ENCODE measurements at places on chromosomes 1 and 21.

GRCh38 chr1:248670003-248670402, 14.7 kb upstream of the OR2T27 start:
- DNase-seq: no peak

- DNase-seq: no peak
These were observed 305.9 kb downstream of the ADGRL2 start for GRCh38 chr1:82106672-82107071.

- DNase-seq: no peak
These were observed 31.9 kb upstream of the SLC19A1 start for GRCh38 chr21:45574081-45574501.

GRCh38 chr1:66003690-66004089, 211.0 kb downstream of the PDE4B start:
- no peak for DNase-seq

DNA sequence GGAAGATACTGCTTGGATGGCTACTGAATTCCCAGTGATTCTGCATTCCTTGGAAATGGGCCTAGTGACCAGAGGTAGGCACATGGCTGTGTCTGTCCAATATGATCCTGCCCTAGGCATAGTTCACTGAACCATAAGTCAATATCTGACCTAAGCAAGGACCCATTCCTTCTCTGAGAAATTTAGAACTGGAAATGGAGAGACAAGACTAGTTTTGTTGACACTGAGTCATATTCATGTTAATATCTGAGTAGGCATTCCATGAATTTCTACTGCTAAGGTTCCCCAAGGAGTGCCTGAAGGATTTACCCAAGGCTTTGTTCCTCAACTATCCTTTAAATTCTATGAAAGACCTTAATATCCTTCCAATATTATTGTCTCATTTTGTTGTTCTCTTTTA, 329.8 kb upstream of the BEND5 start:
- no peak for DNase-seq

DNA sequence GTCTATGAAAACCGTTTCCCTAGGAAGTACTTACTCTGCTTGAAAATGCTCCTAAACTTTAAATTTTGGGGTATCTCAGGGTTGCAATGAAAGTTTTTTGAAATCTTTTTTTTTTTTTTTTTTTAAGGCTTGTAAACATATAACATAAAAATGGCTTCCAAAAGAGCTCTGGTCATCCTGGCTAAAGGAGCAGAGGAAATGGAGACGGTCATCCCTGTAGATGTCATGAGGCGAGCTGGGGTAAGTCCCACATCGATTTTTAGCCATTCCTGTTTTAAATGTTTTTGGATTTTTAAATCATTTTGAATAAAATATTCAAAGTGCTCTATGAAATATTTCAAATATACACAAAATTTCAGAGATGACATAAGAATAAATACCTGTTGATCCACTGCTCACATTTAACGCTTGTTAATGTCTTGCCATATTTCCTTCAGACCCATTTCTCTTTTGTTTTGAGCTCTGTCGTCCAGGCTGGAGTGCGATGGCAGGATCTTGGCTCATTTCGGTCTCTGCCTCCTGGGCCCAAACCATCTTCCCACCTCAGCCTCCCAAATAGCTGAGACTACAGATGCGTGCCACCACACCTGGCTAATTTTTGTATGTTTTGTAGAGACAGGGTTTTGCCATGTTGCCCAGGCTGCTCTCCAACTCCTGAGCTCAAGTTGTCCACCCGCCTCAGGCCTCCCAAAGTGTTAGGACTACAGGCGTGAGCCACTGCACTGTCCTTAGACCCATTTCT, 1.3 kb downstream of the PARK7 start:
- no peak for DNase-seq

- no peak for DNase-seq
These were observed 4.4 kb downstream of the CDC42 start for GRCh38 chr1:22056936-22057335.

DNA sequence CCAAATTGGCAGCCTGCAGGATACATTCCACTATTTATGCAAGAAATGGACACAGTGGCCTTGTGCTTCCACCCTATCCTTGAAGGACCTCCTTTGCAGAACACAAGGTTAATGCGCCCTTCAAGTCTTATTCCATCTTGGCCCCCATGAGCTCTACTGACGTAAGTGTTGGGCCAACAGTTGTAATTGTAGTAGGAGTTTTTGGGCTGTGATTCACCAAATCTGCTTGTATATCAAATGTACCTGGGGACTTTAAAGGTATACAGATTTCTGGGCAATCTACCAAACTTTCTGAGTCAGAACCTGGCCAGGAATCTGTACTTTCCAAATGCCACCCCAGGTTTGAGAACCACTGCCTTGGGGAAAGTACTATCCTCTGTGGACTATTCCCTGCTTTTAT, 100.9 kb upstream of the MARK1 start:
- no peak for DNase-seq

- DNase-seq: no peak
These were observed 477.6 kb downstream of the SETD4 start for GRCh38 chr21:35582731-35583130.

- DNase-seq: no peak
These were observed 144.5 kb upstream of the TMEM51 start for GRCh38 chr1:15008783-15009729.

GRCh38 chr1:160641323-160642280, 5.2 kb downstream of the SLAMF1 start:
- DNase-seq: no peak

DNA sequence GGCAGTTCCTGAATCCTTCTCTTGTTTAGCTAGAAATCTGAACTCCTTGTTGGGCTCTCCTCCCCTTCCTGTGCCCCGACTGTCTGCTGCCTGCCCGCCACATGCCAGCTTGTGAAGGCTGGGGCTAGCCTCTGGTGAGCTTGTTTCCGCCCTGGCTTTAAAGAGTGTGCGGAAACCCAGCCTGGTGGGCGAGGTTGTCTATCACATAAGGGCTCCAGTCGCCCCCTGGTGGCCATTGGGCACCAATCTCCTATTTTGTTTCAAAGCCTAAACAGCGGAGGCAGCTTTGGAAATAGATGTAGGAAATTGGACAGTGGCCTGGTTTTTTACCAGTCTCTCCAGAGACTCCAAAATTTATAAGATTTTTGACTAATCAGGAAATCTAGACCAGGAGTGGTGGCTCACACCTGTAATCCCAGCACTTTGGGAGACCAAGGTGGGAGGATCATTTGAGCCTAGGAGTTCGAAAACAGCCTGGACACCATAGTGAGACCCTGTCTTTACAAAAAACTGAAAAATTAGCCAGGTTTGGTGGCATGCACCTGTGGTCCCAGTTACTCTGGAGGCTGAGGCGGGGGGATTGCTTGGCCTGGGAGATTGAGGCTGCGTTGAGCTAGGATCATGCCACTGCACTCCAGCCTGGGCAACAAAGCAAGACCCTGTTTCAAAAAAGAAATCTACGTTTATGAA, 9.8 kb downstream of the ATP8B2 start:
- peak; percentile 90 for DNase-seq

GRCh38 chr1:213260311-213261075, 209.5 kb downstream of the RPS6KC1 start:
- DNase-seq: no peak

DNA sequence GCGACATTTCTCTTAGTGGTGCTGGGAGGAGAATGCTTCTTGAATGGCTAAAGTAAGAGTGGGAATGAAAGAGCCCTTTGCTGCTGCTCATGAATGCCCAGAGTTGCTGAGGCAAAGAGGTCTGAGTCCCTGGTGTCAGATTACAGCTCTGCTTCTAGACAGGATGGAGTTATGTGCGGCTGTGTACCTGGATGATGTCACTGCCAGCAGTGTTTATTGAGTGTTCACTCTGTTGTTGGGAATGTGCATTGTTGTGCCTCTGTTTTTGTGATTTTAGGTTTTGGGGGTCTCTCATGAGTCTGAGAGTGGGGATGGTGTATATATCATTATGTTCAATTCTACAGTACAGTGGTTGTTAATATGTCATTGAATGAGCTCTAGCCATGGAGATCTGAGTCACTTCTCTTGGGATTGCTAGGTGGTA, 2.7 kb downstream of the CDC14A start:
- DNase-seq: no peak

DNA sequence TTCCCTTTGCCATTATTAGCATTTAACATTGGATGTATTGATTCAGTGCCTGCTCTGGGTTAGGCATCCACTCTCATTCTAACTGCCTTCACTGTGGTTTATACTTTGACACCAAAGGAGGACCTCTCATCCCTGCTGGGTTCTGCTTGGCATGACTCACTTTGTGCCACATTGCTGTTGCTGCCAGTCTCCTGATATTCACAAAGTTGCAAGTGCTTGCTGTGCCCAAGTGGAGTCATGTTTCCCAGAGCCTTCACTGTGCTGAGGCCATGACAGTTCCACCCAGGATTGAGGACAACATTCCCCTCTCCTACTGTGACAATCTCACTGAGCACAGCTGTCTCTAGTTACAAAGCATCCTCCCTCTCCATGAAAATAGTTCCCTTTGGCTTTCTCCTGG, 519.9 kb upstream of the USP24 start:
- no peak for DNase-seq

- peak; percentile 80 for DNase-seq
These were observed 34.4 kb upstream of the TADA1 start for GRCh38 chr1:166910396-166910994.

GRCh38 chr1:16205891-16206546, 6.4 kb downstream of the ARHGEF19 start:
- DNase-seq: no peak

DNA sequence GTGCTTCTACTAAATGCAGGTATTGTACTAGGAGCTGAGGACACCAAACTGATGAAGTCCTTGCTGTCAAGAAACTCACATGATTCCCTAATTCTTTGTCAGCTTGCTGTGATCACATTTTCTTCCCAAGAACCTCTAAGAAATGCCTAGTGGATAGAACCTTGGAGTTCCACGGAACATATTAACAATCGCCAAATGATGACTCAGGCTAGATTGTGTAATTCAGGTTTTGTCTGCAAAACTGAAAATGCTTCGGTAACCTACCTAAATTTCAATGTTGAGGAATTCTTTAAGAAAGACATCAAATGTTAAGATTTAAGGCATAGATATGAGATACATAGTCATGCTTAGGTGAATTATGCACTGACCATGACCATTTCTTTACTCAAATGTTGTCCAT, 1.7 kb upstream of the GADD45A start:
- no peak for DNase-seq
